ENCODE measurements at places on chromosomes 7 and 10.
A peak's percentile ranks its signal among the peaks of the same experiment; 100 is the strongest.

DNA sequence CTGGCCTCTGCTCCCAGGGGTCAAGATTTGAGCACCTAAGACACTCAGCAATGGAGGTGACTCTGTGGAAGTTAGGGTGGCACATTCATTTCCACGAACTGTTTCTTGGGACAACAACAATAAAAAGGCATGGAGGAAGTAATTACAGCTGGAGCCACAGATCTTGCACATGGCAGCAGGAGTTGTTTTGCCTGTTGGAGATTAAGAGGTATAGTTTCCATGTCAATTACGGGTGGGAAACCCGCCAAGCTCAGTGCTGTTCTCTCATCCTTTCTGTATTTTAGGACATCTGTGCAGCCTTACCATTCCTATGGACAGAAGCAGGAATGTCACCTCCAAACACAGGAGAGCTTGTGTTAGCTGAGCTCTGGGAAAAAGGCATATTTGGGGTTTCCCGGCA, 201.2 kb downstream of the SNX10 start:
- DNase-seq, result no peak

- no peak for DNase-seq
Observed at GRCh38 chr10:323651-324293, 188.5 kb downstream of the ZMYND11 start.

GRCh38 chr10:114825513-114826253, 4.1 kb downstream of the FHIP2A start:
- no peak for DNase-seq

GRCh38 chr7:100211342-100211780, 8.4 kb upstream of the PVRIG start:
- DNase-seq, result no peak

DNA sequence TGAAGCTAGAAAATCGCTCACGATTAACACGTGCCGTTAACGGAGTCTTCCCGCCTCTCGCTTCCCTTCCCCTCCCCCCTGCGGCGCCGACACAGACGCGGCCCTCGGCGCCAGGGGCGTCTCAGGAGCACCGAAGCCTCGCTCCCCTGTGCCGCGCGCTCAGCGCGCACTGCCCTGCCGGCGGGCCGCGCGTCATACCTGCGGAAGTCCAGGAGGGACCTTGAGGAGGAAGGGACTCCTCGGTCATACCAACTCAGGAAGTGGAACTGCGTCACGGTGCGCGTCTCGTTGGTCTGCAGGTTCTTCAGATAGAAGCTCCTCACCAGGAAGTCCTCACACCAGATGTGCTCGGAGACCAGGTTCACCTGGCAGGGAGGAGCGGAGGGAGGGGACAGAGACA, 239.6 kb downstream of the DNAJB6 start:
- DNase-seq, result peak; percentile 15

GRCh38 chr10:50582766-50583762, 40.7 kb downstream of the SGMS1 start:
- DNase-seq, result no peak
